Right hindlimb (tissue), 1 donor: ENCODE measurements at places on chromosomes 5 and 9.
A peak's percentile ranks its signal among the peaks of the same experiment; 100 is the strongest.

DNA sequence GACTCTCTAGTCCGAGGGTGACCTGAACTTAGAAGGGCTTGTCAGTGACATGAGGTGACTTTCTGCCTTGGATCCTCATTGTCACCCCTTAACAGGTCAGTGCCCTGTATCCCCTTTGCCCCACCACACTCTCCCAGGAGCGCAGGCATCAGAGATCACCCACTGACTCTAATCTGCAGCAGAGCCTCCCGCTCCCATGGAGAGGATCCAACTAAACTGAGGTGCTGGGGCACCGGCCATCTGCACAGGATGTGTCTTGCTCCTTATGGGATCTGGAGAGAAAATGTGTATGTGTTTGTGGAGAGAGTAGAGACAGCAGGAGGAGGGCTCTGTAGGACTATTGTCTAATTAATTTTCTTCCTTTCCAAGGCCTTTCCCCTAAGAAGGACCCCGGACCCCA, 213.7 kb downstream of the ROR2 start:
- DNase-seq = no peak

DNA sequence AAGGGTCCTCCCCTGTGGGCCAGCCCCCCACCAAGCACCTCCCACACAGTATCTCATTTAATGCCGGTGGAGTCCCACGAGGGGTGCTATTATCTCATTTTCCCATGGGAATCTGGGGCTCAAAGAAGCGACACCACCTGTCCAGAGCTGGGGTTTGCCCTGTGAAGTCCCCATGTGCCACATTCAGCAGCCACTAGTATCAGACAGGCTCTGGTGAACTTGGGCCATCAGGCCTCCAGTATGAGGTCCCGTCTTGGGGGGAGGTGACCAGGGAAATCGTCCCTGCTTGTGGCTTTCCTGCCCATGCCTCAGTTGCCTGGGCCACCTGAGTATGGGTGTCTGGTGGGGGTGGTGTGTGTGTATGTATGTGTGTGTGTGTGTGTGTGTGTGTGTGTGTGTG, 222.7 kb downstream of the PBX3 start:
- no peak for DNase-seq

DNA sequence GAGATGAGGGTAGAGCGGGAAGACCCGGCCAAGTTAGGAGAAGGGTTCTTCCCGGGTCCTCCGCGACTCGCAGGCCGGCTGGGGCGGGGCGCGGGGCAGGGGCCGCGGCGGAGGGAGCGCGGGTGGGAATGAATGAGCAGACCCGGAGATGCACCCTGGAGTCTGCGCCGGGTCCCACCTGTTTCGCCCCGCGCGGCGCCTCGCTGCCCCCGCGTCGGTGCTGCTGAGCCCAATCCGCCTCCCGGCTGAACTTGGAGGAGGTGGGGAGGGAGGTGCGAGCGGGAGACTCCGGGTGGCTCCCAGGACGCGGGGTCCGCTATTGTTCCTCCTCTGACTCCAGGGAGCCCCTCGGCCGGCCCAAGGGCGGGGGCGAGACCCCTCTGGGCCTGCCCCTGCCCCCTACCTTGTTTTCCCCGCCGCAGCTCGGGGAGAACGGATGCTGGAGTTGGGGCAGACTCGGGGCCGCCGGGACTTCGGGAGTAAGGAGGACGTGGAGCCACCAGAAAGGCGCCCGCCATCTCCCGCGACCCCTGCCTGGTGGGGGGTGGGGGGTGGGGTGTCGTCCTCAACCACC, 659 bp downstream of the RAI14 start:
- DNase-seq = peak; percentile 57

- peak; percentile 96 for DNase-seq
These were observed 2.0 kb downstream of the IER5L start for GRCh38 chr9:129175825-129176633.

DNA sequence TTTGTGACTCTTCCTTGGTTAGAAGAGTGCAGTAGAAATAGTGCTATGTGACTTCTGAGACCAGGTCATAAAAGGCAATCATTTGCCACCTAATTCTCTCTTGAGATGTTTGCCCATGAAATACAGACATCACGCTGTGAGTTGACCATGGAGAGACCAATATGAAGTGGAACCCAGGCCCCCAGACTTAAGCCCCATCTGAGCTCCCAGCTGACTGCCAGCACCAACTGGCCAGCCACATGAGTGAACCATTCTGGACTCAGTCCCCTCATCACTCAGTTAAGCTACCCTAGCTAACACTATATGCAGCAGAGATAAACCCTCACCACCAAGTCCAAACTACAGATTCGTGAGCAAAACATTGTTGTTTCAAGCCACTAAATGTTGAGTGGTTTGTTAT, 60.7 kb upstream of the NIPBL start:
- no peak for DNase-seq

DNA sequence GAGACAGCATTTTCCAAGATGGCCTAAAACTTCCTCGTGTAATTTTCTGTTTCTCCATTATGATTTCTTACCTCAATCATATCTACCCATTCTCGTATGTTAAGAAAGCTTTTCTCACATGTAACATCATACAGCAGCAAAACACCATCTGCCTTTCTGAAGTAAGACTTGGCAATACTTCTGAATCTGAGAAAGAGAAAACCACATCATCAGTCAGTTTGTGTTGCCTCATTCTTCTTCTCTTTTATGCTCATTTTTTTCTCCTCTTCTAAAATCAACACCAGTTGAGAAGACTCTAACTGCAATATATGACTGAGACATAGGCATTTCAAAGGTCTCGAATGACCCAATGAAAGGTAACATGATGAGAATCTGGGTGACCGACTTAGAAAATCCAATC, 66.0 kb downstream of the RASEF start:
- DNase-seq = no peak

- DNase-seq = no peak
These were observed 586.3 kb upstream of the FAM174A start for GRCh38 chr5:99948850-99949249.

DNA sequence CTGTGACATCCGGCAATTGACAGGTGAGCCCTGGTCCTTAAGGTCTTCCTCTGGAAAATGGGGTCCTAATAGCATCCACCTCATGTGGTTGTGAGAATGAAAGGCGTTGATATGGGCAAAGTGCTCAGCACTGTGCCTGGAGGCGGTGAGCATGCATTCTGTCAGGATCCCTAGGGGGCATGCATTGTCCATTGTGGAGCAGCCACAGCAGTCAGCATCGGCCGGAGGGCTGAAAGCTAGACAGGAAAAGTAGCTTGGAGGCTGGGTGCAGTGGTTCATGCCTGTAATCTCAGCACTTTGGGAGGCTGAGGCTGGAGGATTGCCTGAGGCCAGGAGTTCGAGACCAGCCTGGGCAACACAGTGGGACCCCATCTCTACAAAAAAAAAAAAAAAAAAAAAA, 122.2 kb downstream of the LHX2 start:
- DNase-seq = no peak

GRCh38 chr5:14008819-14009311, 64.4 kb upstream of the DNAH5 start:
- DNase-seq = no peak

DNA sequence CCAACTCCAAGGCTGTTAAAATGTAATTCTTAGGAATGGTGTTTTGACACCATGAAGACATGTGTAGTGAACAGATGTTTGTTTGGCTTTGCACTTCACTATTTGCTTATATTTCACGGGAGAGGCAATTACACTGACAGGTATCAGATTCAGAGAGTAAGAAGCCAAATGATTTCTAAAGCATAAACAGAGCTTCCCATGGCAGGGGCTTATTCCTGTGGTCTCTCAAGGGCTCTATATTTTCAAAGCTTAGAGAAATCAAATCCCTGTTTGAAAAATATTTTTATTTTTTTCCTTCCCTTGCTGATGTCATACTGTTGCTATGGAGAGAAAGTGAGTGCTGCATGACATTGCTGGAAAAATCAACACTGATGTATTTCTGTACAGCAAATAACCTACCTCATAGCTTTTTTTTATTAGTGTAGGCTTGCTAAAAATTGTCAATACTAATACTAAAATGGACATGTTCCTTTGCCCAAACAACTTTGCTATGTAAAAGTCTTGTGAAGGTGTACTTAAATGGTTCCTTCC, 161.4 kb downstream of the GIN1 start:
- no peak for DNase-seq

- DNase-seq = peak; percentile 25
These were observed 14.8 kb upstream of the COL5A1 start for GRCh38 chr9:134626571-134627416.

- DNase-seq = no peak
These were observed 102.0 kb upstream of the DMAC1 start for GRCh38 chr9:7901621-7902020.

GRCh38 chr5:66113160-66113559, 30.9 kb upstream of the SREK1 start:
- no peak for DNase-seq

DNA sequence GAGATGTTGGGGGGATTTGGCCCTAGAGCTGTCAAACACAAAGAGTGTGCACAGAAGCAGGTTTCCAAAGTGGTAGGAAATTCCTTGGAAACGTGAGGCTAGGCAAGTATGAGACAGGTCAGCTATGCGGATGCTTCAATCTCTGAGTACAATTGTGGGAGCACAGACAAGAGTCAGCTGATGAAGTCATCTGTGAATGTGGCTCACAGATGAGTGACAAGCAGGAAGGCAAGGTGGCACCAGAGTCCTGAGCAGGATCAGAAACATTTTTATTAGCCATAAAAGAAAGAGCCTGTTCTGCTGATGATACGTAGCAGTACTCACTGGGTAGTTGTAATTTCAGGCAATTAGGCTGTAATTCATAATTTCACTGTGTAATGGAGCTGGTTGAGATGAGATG, 117.0 kb downstream of the DCP2 start:
- no peak for DNase-seq

GRCh38 chr5:62707131-62707530, 128.5 kb downstream of the LRRC70 start:
- DNase-seq = no peak

GRCh38 chr5:1110307-1111240, 1.3 kb downstream of the SLC12A7 start:
- no peak for DNase-seq

GRCh38 chr5:61332851-61333320, 828 bp downstream of the ZSWIM6 start:
- DNase-seq = peak; percentile 66

DNA sequence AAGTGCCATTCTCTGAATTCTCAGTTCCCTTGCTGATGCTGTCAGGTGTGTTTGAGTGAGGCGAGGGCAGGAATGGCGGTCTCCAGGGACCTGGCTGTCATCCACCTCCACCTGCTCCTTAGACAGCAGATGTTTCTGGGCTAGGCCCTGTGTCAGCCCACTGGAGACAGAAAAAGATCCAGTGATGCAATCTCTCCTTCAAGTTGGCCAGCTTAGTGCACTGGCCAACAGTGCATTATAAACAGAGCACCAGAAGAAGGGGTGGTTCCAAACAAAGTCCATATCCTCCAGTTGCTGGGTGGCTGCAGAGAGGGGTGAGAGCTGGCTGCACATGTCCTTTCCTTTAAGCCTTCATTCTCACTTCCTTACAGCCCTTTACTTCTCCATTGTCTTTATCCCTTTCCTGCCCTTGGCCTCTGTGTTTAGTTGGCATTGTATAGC, 26.5 kb downstream of the NANS start:
- DNase-seq = no peak

- no peak for DNase-seq
These were observed 35.7 kb downstream of the RXRA start for GRCh38 chr9:134361843-134362414.
